ENCODE measurements at places on chromosomes 5 and 9.

- DNase-seq = no peak
Measured at GRCh38 chr5:111551569-111552275, 39.4 kb upstream of the STARD4 start.

GRCh38 chr5:89187883-89188465, 305.0 kb upstream of the MEF2C start:
- no peak for DNase-seq

DNA sequence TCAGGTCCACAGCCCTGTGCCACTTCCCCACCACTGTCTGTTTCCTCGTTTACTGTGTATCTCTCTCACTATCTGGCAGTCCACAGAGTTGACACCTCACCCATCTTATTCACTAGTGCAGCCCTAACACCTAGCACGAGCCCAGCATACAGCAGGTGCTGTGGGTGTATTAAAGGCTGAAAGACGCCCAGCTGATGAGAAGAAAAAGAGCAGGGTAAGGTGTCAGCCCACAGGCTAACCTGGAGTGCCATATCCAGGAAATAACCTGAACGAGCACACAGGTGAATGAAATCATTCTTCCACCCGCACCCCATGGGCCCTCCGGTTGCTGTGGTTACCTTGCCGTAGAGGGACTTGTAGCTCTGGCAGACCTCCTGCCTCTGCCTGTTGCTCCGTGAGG, 18.6 kb downstream of the ANXA6 start:
- DNase-seq = no peak

- no peak for DNase-seq
Measured at GRCh38 chr5:97525780-97526179, 342.7 kb upstream of the RIOK2 start.

- no peak for DNase-seq
Measured at GRCh38 chr9:137380606-137381005, 42.4 kb downstream of the EXD3 start.

DNA sequence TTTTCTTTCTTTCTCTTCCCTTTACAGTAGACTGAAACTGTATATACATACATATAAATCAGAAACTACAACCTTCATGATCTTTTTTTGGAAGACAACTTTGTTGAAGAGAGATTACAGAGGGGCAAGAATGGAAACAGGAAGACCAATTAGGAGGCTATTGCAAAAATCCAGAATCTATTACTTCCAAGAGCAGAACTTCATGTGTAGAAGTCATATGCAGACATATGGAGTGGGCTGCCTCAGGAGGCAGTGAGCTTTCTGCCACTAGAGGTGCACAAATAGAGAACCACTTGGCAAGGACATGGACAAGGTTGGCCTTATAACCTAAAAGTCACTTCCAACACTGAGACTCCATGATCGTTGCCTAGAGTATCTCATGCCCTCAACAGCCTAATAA, 157.8 kb upstream of the NR4A3 start:
- no peak for DNase-seq

GRCh38 chr5:30287890-30288289, 905.6 kb upstream of the CDH6 start:
- no peak for DNase-seq

- DNase-seq = no peak
Measured at GRCh38 chr5:10746711-10747110, 14.3 kb downstream of the DAP start.

- DNase-seq = peak; percentile 65
Measured at GRCh38 chr5:142015781-142016533, 3.1 kb upstream of the GNPDA1 start.

DNA sequence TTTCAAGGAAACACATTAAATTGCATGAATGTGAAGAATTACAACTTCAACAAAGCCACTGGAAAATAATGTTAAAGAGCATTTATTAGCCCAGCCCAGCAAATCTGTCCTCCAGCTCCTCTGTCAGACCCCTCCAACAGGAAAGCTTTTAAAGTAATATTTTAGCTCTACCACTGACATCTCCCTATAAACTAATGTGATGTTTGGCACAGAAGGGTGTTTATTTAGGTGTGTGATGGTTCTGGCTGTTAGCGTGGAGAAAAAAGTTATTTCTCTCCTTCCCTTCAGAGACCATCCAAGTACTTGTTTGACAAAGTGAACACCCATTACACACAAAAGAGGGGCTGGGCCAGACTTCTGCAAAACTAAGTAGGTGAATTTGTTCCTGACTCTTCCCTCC, 111.9 kb upstream of the TARS1 start:
- no peak for DNase-seq

DNA sequence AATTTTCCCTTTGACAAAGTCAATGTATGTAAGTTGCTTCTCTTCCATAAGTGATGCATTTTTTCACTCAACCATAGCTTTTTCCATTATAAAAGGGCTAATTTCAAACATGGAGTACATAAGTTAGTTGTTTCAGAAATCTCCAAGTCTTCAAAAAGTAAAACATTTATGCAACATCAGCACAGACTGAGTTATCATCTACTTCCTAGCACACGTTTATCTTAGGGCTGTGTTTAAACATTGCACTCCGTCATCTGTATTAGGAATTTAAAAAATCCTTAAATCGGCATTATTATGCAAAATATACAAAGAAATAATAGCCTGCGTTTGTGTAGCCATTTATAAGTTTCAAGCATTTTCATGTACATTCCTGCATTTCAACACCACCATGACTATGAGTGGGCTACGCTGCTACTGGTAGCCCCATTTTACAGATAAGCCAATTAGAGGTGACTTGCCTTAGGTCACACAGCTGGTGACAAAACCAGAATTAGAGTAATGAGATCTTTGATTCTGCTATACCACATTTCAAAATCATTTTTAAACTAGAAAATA, 43.4 kb downstream of the PTPN3 start:
- DNase-seq = no peak

DNA sequence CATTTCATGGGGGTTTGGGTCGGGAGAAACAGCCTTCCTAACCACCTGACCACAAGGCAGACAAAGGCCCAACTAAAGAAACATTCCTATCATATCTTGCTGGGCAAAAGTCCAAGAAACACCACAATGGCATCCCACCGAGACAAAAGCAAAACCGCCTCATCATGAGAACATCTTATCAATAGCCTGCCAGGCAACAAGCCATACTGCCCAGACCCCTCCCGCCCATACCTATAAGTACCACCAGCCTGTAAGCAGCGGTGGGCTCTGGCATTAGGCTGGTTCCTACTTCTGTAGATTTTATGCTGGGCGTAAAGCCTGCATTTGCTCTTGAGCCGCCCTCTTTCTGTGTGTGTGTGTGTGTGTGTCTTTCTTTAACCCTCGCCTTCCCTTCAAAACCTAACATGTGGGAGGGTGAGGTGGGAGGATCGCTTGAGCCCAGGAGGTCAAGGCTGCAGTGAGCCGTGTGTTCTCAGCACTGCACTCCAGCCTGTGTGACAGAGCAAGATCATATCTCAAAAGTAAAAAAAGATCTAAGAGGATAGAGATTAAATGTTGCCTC, 56.9 kb downstream of the PDE6A start:
- DNase-seq = no peak

- DNase-seq = peak; percentile 36
Measured at GRCh38 chr9:5869315-5870019, 21.2 kb upstream of the MLANA start.

GRCh38 chr5:39519079-39519478, 94.3 kb upstream of the DAB2 start:
- no peak for DNase-seq

- DNase-seq = no peak
Measured at GRCh38 chr9:18976709-18977531, 56.1 kb downstream of the SAXO1 start.

DNA sequence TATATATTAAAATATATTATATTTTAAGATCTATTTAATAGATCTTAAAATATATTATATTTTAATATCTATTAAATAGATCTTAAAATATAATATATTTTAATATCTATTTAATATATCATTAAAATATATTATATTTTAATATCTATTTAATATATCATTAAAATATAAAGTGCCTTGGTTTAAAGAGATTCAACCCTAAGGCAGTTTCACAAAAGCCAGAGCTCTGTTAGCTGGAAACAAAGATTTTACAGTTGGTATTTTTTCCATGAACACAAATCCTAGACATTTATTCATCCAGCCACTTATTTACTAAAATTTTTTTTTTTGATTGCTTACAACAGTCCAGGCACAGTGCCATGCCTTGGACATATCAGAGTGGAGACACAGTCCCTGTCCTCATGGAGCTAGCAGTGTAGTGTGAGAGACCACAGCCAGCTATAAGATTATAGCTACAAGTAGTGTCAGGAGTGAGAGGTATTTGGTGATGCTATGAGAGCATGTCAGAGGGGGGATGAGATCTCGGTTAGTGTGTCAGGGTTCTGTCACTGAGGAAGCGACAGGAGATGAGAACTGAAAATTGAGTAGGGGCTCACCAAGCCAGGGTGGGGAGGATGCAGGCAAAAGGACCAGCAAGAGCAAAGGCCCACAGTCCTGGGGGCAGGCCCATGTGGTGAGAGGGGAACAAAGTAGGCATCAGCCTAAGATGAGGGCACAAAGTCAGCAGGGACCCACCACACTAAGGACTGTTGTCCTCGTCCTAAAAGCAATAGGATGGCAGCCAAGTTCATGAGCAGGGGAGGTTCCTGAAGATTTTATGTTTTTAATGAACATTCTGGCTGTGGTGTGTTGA, 74.5 kb downstream of the FBXO38 start:
- DNase-seq = no peak

GRCh38 chr5:127840198-127840524, 137.0 kb downstream of the CCDC192 start:
- DNase-seq = no peak

DNA sequence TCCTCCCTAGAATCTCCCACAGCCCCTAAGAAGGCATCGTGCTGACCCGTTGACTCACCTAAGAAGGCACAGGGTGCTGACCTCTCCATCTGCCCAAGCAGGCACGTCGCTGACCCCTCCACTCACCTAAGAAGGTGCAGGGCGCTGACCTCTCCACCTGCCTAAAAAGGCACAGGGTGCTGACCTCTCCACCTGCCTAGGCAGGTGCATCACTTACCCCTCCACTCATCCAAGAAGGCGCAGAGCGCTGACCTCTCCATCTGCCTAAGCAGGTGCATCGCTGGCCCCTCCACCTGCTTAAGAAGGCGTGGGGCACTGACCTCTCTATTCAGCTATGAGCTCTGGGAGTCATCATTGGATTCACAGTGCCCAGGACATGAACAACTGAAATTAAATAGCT, 54.4 kb upstream of the FCN1 start:
- no peak for DNase-seq
